ENCODE measurements at places on chromosomes 13 and 19.

- DNase-seq = no peak
Measured at GRCh38 chr13:50552424-50552966, 291.0 kb downstream of the DLEU7 start.

DNA sequence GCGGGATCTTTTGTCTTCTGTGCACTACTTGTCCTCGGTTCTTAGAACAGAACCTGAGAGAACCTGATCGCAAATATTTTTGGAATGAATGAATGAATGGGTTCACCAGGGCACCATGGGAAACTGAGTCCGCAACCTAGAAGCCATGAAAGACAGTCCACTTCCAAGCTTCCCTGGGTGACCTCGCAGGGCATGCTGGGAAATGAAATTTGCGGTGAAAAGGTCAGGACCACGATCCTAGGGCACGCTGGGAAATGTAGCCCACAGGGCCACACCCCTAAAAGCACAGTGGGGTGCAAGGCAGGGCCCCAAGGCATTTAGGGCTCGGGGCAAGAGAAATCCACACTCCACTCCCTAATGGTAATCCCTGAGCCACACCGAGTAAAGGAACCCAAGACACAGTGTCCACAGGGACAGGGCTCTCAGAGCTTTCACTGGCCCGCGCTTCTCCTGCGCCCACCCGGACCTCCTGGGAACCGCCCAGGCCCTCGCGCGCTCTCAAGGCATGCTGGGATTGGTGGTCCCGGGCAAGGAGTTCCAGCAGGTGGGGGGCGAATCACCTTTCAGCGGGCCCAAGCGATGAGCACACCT, 1.1 kb upstream of the PPP1R12C start:
- DNase-seq = peak; percentile 17

DNA sequence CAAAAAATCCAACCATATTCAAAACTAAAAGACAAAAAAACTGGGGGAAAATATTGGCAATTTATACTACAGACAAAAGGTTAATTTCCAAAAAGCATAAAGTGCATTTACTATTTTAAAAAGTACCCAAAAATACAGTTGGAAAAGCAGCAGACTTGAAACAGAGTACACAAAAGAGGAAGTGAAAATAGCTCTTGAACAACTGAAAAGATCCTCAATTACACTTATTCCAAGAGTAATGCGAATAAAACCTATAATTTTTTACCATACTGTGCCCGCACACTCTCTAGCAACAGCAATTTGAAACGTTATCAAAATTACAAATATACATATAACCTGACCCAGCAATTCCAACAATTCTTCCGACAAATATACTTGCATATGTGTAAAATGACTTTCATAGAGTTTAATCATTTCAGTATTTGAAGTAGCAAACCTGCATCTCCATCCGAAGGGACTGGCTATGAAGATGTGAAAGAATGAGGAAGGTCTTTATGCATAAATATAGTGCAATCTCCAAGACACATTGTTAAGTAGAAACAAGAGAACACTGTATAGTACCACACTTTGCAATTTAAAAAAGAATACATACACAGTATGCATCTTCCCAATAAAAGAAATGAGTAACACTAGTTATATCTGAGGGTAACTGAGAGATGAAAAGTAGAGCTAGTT, 25.4 kb downstream of the ALG5 start:
- no peak for DNase-seq

DNA sequence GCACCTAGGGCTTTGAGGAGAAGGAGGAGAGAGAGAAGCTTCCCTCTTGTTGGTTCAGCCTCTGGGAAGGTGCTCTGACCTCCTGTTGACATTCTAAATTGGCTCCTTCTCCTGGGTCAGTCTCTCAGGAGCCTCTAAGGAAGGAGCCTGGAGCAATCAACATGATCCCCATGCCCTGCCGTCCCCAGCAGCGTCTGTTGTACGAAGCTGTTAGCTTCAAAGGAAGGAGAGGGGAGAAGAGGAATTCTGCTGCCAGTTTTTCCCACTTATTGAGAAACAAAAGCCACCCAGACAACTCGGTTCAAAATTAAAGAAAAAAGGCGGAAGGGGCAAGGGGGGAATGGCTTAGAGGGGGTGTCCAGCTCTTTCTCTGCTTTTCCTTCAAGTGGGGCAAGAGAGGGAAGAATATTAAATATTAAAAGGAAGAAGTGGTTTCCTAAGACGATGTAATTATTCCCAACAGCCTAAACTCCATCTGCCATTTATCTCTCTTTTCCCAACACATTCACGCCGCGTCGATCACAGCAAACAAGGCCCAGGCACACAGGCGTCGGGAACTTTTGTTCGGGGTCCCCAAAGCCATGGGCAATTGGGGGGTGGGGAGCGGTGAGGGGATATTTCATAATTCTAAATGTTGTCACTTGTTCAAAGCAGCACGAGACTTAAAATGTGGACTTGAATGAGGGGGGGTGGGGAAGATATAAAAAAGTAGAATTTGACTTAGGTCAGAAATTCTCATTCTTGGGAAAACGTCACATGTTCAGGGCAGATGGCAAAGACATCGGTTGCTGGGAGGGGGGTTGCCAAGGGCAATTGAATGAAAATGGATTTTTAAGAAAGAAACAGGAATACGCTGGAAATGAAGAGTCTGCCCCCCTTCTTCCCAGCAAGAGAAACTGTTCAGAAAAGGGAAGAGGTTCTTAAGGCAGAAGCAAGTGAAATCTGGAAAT, 116.8 kb upstream of the CACNA1A start:
- DNase-seq = no peak

DNA sequence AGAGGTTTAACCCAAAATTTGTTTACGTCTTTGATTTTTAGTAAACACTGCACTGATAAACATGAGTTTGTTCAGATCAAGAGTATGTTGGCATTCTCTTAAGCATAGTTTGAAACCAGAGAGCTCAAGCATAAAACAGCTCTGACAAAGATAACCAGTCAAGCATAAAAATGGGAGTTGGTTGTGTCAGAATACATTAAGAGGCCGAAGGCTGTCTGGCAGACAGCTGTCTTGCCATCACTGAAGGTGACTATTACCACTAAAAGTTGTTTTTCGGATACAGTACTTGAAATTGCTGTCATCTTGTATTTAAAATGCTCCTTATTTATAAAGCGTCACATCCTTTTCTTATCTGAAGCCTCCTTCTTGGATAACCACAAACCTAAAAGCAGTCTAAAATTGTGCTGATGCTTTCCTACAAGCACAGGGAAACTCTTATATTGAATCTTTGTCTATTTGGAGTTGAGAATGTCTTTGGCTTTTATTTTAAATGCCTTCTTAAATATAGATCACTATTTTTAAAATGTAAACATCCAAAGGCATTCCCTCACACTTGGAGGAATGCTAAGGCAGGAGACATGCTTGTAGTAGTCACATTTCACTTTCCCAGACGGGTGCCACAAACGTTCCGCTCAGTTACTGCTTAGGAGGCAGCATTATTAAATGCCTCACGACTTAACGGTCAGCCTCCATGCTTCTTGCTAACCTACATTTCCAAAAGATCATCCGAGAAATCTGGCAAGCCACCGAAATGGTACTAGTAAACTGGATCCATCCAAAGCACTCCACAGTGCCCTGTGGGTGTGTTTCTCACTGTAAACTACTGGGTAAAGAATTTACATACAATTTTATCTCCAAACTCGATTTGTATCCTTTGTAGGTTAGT, 1.5 kb downstream of the SMAD9 start:
- no peak for DNase-seq

DNA sequence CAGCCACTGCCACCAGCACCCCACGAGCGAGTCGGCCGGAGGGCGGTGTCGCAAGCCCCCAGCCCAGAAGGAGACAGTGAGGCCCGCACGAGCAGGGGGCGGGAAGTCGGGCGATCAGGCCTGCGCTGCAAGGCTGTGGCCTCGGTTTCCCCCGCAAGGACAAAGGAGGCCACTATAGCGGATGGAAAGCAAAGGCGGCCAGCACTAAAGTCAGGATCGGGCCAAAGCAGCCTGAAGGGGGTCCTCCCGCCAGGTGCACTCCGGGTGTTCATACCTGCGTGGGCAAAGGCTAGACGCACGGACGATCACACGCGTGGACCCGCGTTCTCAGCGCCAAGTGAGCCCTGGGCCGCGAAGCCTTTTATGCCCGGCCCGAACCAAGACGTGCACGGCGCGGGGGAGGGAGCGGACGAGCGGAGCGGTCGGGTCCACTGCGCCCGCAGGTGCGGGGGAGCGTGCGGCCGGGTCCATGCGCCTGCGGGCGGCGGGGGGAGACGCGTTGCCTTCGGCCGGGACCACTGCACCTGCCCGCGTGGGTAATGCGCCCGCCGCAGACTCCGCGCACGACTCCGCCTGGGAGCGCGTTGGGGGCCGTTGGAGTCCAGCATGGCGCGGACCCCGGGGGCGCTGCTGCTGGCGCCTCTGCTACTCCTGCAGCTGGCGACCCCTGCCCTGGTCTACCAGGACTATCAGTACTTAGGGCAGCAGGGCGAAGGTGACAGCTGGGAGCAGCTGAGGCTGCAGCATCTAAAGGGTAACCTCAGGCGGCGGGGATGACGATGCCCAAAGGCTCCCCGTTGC, at the start of the genes PRDX2 and THSD8:
Gene PRDX2 (minus strand): TSS at position 335 of the 801 bp plus-strand sequence. CDS start 539 bp downstream, outside the sequence.
Gene THSD8 (plus strand): TSS at position 604 of the 801 bp plus-strand sequence. CDS start 3 bp downstream, at position 607.
- peak; percentile 73 for DNase-seq

GRCh38 chr13:33296793-33297425, 11.4 kb upstream of the STARD13 start:
- no peak for DNase-seq

DNA sequence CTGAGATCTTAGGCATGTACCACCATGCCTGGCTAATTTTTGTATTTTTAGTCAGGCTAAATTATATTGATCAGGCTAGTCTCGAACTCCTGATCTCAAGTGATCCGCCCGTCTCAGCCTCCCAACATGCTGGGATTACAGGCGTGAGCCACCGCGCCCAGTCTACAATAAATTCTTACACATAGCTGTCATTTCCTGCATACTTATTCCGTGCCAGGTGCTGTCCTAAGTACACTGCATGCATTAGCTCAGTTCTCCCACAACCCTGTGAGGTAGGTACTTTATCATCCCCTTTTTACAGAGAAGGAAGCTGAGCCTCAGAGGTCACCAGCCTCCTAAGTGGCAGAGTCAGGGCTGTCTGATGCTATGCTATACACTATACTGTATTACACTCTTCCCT, 7.2 kb upstream of the RHPN2 start:
- no peak for DNase-seq

DNA sequence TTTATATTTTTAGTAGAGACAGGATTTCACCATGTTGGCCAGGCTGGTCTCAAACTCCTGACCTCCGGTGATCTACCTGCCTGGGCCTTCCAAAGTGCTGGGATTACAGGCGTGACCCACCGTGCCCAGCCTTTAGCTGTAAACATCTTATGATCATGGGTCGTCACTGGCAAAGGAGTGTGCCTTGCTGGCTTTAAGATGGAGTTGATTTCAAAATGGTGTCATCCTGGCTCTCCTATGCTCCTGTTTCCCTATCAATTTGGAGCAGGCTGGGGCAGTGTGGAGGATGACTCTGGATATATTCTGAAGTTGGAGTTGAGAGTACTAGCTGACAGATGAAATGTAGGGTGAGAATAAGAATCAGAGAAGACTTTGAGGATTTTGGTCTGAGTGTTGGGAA, 18.4 kb upstream of the ATP8A2 start:
- no peak for DNase-seq

GRCh38 chr13:96728463-96728862, 265.8 kb downstream of the OXGR1 start:
- DNase-seq = no peak

GRCh38 chr13:20728579-20729311, 25.2 kb downstream of the IL17D start:
- no peak for DNase-seq

DNA sequence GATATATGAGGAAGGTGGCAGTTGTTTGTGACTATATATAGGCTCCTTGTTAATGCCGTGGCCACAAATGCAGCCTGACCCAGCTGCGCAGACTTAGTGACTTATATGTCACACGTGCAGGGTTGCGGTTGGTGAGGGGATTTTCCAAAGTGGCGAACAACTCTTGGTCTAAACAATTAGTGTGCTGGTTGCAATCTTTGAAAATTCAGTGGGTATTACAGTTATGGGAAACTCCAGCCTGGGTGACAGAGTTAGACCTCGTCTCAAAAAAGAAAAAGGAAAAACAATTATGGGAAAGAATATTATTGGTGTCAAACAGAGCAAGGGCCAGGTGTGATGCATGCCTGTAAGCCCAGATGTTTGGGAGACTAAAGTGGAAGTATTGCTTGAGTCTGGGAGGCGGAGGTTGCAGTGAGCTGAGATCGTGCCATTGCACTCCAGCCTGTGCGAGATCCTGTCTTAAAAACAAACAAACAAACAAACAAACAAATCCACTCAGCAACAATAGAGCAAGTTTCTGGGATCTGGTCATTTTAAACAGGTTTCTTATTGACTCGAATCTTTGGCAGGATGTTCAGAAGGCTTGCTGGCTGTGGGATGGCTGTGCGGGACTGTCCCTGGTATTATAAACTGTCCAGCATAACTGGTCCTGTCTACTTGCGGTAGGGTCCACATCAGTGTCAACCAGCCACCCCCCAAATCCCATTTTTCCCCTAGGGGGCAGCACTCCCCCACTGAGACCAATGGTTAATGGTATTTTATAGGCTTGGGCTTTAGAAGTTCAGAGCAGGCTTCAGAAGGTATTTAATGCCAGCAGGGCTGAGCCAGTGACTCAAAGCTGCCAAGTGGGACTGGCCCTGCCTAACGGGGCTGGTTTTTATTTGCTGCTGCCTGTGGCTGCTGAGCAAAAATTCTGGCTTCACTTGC, 15.4 kb downstream of the RELB start:
- DNase-seq = peak; percentile 86

DNA sequence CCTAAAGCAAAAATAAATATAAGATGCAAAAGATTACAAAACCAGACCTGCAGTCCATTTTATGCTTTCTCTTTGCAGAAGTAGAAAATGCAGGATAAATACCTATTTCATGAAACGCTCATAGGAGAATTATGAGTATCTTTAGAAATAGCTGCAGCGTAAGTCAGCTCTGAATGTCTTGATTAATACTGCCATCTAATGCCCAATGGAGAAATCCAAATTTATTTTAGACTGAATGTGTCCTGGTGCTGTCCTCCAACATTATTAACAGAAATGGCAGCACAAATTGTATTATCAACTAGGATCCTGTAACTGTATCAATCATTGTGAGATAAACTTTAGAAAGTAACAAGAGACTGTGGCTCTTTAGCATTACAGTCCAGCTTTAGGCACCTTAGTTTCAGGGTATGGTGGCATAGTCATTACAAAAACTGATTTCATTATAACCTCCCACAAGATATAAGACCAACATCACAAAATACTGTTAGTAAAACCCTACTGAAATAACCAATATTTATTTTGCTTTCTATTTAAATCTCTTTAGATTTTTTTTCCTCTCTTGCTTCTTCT, 162.1 kb upstream of the MIR17HG start:
- DNase-seq = no peak

DNA sequence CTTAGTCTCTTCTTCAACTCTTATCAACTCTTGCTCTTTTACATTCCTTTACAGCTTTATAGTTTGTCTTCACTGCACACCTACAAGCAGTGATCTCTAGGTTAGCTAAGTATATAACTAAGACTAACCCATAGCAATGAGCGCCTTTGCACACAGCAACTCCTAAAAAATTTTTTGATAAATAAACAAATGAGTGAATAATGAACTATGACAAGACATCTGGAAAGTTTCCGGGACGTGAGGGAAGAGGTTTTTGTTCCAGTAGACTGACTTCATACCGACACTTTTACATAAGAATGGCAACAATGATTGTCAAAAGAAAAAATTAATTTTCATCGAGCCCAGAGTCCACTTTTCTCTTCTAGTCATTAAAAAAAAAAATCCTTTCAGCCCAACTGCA, 98.3 kb downstream of the ELF1 start:
- no peak for DNase-seq
